ENCODE measurements at places on chromosomes 13 and 19.

DNA sequence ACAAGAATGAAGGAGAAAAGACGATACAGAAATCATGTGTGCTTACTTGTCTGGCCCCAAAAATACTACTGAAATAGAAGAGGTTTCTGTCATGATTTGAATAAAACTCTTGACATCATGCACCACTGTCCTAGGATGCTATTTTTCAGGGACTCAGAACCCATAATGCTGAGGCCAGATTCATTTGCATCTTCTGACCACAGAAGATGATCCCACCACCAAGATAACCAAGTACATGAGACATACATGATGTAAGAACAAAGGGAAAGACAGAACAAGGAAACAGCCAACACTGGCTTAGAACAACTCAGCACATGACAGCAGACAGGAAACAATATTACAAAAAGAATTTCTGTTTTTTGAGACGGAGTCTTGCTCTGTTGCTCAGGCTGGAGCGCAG is 2.5 kb downstream of the ZNF552 start:
- DNase-seq = no peak

DNA sequence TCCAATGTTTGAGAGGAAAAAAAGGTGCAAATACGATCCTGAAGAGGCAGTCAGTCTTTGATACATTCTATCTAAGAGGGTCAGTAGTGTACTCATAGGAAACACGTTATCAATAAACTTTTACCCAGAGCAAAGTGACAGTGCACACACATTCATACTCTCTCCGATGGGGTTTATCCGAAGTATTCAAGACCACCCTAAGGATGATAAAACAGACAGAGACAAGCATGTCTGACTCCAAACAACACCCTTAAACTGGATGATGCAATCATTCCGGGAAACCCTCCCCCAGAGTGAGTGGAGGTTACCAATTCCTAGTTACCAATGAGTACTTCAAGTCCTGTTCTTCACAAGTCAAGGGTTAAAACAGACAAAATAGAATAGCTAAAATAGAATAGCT is 79.1 kb downstream of the DNAJC3 start:
- no peak for DNase-seq

DNA sequence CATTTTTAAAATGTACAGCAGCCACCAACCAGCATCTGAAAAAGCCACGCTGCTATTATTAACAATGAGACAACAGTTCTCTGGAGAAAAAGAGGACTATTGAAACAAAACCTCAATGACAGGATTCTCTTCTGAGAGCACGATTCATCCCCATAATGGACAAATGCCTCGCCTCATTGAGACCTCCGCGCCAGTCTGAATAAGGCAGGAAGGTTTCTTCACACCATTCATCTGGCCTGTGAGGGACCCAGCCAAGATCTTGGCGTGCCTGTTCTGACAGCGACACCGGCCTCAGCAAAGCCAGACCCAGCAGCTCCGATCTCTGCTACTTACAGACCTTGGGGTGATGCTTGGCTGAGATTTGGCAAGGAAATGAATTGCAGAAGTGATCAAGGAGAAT is 14.8 kb downstream of the SMIM7 start:
- DNase-seq = no peak

- no peak for DNase-seq
These were observed 9.2 kb downstream of the UBXN6 start for GRCh38 chr19:4448147-4448985.

- DNase-seq = no peak
These were observed 4.4 kb downstream of the GSX1 start for GRCh38 chr13:27796544-27797227.

- DNase-seq = peak; percentile 56
These were observed 5.0 kb downstream of the MVB12A start for GRCh38 chr19:17424743-17425365.

DNA sequence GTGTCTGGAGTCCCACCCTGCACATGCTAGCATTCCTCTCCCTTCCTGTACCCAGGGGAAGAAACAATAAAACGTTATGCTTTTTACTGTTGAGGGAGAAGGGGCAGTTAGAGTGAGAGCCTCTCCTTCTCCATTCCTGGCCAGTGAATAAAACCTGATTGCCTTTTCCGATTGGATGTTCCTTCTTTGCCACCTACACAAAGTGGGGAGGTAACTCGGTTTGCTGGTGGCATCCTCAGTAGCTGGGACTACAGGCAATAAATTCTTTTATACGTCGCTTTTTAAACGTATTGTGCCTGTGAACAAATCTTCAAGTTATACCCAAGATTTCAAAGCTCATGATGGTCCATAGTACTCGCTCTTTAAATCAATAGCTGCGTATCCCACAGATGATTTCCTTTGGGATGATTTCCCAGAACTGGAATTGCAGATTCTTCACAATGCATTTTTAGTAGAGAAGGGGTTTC is 660 bp upstream of the MVB12A start:
- DNase-seq = no peak

- DNase-seq = no peak
These were observed 323.5 kb downstream of the FOXO1 start for GRCh38 chr13:40342901-40343300.

GRCh38 chr13:106393776-106394175 is 141.7 kb downstream of the EFNB2 start:
- no peak for DNase-seq

GRCh38 chr13:88097541-88097940 is 426.4 kb downstream of the SLITRK5 start:
- no peak for DNase-seq

DNA sequence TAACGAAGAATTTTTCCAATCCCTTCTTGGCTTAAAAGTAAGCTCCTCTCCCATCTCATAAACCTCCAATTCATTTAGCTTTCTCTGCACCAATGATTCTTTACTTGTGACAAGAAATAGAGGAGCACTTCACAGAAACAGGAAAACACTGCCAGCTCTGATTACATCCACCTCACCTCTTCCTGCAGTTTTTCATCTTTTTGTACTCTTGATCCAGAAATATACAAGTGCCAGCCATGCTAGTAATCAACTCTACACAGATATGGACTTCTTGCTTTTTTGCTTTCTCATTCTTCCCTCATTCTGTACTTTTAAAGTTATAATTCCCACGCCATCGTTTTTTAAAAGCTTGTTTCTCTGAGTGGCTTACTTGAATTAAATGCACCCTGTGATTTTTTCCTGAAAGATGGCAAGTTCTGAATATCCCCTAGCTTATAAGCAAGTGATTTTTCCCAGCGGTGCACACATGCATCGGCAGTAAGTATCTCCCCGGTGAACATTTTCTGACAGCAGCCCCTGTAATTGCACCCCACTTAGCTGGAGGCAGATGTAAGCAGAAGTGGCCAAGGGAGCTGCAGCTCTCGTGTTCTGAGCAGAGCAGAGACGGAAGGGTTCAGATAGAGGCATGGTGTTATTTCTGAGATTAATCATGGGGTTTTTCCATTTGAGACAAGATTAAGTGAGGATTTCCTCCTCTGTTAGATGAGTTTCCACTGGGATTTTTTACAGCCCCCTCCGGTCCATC is 340.7 kb downstream of the SLC7A1 start:
- DNase-seq = no peak

- DNase-seq = no peak
These were observed 163.5 kb upstream of the SPRY2 start for GRCh38 chr13:80504453-80504852.

DNA sequence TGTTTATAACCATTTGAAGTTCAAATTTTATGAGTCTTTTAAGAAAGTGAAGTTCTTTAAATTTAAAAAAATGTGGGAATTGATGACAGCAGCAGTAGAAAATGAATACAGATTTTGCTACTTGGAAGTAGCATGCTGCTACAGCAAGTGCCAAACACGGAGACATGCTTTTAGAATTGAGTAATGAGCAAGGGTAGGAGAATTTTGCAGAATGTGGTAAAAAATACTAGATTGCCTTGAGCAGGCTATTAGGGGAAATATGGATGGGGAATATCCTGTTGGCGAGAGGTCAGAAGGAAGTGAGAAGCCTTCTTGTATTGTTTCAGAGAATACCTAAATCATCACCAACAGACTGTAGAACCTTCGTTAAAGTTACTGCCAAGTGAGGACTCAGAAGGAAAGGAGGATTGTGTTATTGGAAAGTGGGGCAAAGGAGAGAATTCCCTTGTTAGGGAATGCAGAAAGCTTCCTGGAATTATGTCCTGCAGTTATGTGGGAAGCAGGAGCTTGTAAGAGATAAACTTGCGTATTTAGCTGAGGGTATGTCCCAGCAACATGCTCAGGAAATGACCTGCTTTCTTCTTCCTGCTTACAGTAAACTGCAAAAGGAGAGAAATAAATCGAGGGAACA is 32.4 kb upstream of the OXGR1 start:
- no peak for DNase-seq

- DNase-seq = peak; percentile 34
These were observed 10.2 kb downstream of the GAS6 start for GRCh38 chr13:113853518-113854237.

DNA sequence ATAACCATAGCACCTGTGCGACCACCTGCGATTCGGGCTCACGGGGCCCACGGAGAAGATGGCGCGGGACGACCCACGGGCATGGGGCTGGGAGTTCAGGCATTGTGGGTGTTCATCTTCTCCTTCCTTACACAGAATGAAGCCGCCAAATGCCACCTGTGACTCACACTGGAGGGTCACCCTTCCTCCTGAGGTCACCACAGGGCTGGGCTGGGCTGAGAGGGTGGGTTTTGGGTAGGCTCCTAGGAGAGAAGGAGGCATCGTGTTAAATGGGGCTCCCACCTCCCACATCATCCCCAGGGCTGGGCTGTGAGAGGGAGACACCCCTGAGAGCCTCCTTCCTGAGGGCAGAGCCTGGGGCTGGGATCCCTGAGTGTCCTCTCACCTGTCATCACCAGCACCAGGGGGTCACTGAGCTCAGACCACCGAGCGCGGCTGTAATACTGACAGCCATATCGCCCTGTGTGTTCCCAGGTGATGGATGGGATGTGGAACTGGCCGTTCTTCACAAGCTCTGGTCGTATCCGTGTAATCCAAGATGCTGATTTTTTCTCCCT is 1.4 kb downstream of the LILRB2 start:
- DNase-seq = no peak

GRCh38 chr13:63305641-63306133 is 1890.0 kb upstream of the PCDH20 start:
- DNase-seq = no peak

DNA sequence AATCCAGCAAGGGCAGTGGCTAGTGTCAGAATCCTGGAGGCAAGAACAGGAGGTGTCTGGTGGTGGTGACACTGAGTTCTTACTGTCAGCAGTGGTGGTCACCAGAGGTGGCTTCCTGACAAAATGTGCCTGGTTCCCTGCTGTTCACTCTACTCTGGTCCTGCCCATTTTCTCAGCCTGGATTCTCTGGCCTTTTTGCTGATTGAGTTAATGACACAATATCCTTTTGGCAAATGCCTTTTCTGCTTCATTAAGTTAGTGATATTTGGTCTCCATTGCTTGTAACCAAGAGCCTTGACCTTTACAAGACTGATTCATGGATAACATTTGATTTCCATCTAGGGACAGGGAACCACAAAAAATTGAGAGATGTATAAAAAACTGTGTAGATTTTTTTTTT is 51.1 kb downstream of the RFC3 start:
- DNase-seq = no peak

GRCh38 chr13:28316129-28316528 is 177.8 kb downstream of the PAN3 start:
- peak; percentile 41 for DNase-seq

DNA sequence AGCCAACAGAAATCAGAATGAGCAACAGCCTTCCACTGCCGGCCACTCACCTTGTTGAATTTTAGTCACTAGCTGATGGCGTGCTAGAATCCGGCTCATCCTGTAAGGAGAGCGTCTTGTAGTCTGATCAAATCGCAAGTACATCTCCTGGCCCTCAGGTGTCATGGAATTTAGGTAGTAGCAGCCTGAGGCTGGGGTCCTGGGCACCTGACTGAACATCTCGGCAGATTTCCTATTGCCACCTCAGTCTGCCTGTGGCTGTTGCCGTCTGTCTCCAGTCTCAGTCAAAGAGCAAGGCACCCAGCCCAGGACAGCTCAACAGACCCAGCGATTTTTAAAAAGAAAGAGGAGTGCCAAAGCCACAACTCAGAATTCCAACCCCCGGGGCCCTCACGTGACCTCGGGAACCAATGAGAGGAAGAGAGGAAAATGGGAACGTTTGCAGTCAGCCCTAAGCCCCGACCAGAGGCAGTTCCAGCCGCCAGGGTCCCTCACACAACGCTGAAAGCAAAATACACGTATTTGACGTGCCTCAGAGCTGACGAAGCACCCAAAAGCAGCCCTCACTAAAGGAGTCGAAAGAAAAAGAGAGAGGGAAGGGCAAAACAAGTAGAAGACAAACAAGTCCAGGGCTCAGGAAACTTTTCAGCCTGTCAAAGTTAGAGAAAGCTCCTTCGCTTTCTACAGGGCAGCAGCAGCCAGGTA is at the start of gene STARD13:
Gene STARD13, minus strand, starts transcription at position 336 of the 705 bp plus-strand sequence. Its CDS starts 117 bp downstream, at position 219.
- DNase-seq = peak; percentile 97

- DNase-seq = peak; percentile 41
These were observed 16.6 kb upstream of the GATAD2A start for GRCh38 chr19:19388568-19389555.

- no peak for DNase-seq
These were observed 1479.9 kb upstream of the PRR20A start for GRCh38 chr13:55660851-55661250.

- DNase-seq = no peak
These were observed 53.4 kb upstream of the KLF12 start for GRCh38 chr13:74187564-74187963.

GRCh38 chr13:65236841-65237418 is 1993.2 kb downstream of the PCDH9 start:
- no peak for DNase-seq

DNA sequence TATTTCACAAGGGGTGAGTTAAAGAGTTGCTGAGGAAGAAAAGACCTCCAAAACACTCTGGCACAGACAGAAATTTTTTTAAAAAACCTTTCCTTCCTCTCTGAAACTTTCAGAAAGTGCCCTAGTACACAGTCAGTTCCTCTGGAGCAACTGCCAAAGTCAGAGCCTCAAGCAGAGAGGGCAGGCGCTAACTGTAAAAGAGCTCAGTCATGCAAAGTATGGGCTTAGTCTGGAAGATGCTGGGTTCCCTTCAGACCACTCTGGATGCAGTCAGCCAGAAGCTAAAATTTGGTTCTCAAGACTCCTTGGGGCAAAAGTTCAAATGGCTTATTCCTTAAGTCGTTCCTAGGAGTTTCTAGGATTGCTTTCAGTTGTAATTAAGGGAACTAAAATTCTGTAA is 671.6 kb downstream of the PCDH9 start:
- no peak for DNase-seq

- DNase-seq = no peak
These were observed 89.4 kb downstream of the ANKRD10 start for GRCh38 chr13:110825516-110825915.

GRCh38 chr19:50663482-50663790 is 14.2 kb downstream of the C19orf81 start:
- DNase-seq = no peak

All from left hindlimb (tissue), 1 donor.